ENCODE measurements at places on chromosomes 5 and 9.

GRCh38 chr9:73023025-73023541, 70.2 kb upstream of the ALDH1A1 start:
- peak; percentile 26 for DNase-seq

DNA sequence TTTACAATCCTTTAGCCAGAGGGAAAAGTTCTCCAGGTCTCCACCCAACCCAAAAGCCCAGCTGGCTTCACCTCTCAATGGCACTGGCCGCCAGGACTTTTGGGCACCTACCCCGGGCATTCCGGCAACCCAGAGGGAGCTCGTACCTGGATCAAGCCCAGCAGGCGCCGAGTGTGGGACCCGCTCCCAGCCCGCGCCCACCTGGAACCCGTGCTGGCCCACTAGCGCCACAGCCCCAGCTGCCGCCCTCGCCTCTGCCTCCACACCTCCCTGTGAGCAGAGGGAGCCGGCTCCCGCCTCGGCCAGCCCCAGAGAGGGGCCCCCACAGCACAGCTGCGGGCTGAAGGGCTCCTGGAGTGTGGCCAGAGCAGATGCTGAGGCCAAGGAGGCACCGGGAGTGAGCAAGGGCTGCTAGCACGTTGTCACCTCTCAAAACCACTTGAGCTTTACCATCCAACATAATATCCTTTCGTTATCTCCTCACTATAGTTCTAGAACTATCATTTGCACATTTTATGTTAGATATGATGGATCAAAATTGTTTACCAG, 69.7 kb downstream of the GCNT1 start:
- no peak for DNase-seq

GRCh38 chr9:93713716-93714115, 137.3 kb downstream of the PHF2 start:
- DNase-seq: no peak

DNA sequence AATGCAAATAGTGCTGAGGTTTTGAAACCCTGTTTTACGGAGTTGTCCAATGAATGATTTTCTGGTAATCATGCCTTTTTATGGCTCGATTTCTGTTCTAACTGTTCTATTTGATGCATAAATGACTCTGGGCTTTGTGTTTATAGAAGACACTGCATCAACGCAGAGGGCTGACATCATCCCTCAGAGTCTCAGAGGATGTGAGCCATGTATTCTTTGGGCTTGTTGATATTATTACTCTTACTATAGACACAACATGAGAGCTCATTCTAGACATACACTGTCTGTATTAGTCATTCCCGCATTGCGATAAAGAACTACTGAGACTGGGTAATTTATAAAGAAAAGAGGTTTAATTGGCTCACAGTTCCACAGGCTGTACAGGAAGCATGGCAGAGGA, 31.6 kb downstream of the CDH6 start:
- DNase-seq: no peak

DNA sequence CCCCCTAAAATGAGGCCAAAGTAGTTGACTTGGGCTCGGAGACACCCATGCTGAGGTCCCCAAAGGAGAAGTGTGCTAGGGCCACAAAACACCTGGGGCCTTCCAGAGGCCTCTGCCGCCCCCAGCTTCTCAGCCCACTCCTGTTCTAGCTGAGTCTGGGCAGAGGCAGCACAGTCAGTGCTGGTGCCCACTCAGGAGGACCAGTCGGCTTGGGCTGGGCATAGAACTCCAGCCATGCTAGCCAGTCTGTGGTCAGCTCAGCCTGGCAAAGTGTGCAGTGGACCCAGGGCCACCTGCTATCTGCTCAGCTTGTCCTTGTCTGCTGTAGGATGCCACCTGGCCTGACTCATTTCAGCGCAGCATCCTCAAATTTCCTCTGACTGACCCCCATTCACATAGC, 254.6 kb downstream of the FSTL4 start:
- DNase-seq: no peak

DNA sequence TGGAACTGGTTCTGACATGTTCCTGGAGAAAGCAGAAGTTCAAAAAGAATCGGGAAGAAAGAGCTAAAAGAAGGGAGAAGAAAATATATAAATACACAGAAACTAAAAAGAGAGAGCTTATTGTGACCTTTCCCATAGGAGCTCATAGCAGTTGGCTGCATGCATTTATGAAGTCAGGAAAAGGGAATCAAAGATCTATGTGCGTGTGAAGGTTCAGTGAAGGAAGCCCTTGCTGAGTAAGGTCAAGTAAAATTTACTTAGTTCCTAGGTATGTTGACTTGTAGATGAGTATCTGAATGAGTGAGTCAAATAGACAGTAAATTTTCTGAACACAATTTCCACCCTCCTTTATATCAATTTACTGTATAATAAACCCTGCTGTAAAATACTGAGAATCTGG, 632.5 kb downstream of the SLCO4C1 start:
- DNase-seq: no peak

Data from midbrain (tissue), 1 donor.